Dermis blood vessel endothelial cell (primary cell): ENCODE measurements at places on chromosomes 2 and 18.
A peak's percentile ranks its signal among the peaks of the same experiment; 100 is the strongest.

DNA sequence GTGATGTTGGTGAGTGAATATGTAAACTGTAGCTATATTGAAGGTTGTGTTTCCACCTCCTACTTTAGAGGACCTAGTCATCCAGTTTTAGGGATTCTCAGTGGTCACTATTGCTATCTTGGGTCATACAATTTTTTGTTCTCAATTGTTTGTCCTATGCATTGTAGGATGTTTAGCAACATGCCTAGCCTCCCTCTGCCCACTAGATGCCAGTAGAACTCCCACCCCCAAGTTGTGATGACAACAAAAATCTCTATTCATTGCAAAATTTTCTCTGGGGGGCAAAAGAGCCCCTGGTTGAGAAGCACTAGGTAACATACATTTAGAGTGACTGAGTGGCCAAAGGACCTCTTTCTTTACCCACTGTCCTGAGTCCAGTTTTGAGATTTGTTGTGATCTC lies 87.3 kb downstream of the LRRTM4 start:
- no peak for DNase-seq

GRCh38 chr2:84919885-84920580 lies 14.6 kb downstream of the TMSB10 start:
- peak; percentile 96 for DNase-seq

- DNase-seq: no peak
Observed at GRCh38 chr2:172753610-172754009, 18.0 kb downstream of the RAPGEF4 start.

- no peak for DNase-seq
Observed at GRCh38 chr2:183207110-183207509, 82.9 kb downstream of the NUP35 start.

GRCh38 chr2:152557273-152557888 lies 159.9 kb downstream of the PRPF40A start:
- no peak for DNase-seq

- no peak for DNase-seq
Observed at GRCh38 chr2:122639176-122639575, 883.7 kb downstream of the TSN start.

DNA sequence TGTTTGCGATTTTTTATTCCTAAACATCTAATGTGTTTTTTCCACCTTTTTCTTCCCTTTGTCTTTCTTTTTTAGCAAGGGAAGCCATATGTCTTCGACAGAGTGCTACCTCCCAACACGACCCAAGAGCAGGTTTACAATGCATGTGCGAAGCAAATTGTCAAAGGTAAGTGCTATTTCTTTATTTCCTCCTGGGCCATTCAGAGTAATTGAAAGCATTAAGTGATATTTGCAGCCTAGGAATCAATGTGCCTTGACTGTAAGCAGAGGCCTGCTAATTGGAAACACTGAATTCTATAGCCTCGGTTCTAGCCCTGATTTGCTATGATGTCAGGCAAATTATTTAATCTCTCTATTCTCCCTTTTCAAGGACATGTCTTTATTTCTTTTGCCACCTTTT lies 47.0 kb downstream of the KIF5C start:
- no peak for DNase-seq

DNA sequence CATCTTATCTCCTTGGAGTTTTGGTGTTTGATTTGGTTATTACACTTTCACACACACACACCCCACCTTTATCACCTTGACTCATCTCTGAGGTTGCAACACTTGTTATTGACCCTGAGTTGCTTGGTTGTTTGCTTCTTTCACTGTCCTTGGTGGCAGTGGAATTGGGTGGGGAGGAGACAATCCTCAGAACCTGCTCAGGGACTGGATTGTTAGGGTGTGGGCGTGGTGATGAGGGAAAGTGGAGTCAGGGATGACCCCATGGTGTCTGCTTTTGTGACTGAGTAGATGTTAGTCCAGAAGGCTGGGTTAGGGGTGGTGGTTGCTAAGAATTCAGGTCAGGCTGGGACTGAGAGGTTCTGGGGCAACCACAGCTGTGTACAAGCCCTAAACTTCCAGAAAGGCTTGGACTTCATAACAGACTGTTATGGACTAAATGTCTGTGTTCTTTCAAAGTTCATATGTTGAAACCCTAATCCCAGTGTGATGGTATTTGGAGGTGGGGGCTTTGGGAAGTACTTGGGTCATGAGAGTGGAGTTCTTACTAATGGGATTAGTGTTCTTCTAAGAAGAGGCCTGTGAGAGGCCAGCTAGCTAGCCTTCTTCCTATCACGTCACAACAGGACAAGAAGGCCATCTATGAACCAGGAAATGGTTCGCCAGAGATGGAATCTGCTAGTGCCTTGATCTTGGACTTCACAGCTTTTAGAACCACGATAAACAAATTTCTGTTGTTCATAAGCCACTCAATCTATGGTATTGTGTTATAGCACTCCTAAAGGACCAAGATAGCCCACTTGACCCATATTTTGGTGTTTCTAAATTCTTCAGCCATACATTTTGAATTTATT lies 3.4 kb upstream of the DIS3L2 start:
- DNase-seq: no peak

- DNase-seq: no peak
Observed at GRCh38 chr2:134078354-134078753, 175.5 kb upstream of the MGAT5 start.

DNA sequence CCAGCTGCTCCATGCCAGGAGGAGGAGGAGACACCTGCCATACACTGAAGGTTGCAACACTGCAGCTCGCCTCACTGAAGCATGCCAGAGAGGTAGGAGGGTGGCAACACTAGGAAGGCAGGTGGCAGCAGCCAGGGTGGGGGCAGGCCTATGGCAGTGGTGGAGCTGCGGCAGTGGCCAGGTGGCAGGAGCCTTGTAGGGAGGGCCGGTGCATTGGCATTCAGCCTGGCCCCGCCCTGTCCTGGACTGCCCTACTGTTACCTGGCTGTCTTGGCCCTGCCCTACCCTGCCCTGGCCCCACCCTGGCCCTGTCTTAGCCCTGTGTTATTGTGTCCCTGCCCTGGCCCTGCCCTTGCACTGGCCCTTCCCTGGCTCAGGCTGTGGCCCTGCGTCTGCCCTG lies 7.4 kb upstream of the ANKRD62 start:
- DNase-seq: no peak
